CD4-positive, alpha-beta T cell treated with Interleukin-10 for 1 hour (primary cell): ENCODE measurements at places on chromosomes 2 and 18.

GRCh38 chr2:197159661-197160211 lies 150.8 kb downstream of the ANKRD44 start:
- DNase-seq = peak; percentile 43

DNA sequence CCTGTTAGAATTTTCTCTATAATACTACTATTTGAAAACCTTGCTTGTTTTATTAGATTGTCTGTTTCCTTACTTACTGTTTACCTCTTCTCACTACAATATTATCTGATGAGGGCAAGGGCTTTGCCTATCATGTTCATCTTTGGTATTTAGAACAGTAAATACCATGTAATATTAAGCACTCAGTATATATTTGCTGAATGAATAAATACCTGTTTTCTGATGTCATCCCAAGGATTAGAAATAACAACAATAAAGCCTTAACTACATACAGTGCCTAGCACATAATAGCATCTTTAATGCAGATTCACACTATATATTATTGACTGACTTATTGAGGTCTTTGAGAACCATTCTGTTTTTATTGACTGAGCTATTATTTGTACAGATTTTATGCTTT lies 142.1 kb downstream of the TMEM247 start:
- DNase-seq = no peak

DNA sequence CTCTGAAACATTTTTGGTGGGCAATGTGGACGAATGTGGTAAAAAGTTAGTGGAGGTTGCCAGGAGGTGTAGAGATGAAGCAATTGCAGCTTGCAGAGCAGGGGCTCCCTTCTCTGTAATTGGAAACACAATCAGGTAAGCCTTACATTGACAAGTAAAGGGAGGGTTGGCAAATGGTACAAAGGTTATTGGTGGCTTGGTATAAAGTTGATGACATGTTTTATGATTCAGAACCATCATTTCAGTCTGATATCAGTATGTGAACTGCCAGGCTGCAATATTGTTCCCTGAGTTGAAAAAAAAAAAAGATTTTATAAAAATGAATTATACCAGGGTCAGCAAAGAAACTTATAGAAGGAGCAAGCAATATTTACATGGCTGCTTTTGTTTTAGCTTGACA lies 14.4 kb upstream of the DLX1 start:
- no peak for DNase-seq

DNA sequence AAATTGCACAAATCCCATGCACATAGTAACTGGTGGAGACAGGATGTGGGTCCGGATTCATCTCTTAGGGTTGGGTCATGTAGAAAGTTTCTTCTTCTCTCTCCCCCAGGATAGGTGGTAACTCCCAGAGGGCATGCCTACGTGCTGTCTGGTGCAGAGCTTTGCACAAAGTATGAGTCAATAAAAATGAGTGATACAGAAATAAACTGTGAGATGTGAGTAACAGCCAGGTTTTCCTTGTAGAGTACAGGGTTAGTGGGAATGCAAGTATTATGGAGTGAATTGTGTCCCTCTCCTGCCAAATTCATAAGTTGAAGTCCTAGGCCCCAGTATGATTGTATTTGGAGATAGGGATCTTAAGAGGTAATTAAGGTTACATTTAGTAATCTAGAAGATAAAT lies 289.4 kb downstream of the ALK start:
- no peak for DNase-seq

GRCh38 chr18:72878143-72878542 lies 10.4 kb upstream of the NETO1 start:
- DNase-seq = no peak

- no peak for DNase-seq
These were observed 39.8 kb upstream of the ASAP2 start for GRCh38 chr2:9166579-9167377.

GRCh38 chr2:36748166-36748565 lies 51.7 kb downstream of the VIT start:
- no peak for DNase-seq

GRCh38 chr2:46846536-46846935 lies 69.1 kb downstream of the MCFD2 start:
- no peak for DNase-seq

- DNase-seq = no peak
These were observed 10.8 kb upstream of the LYPD6B start for GRCh38 chr2:149027590-149028250.
